CD4-positive, alpha-beta T cell (primary cell): ENCODE measurements at places on chromosomes 3 and 15.

DNA sequence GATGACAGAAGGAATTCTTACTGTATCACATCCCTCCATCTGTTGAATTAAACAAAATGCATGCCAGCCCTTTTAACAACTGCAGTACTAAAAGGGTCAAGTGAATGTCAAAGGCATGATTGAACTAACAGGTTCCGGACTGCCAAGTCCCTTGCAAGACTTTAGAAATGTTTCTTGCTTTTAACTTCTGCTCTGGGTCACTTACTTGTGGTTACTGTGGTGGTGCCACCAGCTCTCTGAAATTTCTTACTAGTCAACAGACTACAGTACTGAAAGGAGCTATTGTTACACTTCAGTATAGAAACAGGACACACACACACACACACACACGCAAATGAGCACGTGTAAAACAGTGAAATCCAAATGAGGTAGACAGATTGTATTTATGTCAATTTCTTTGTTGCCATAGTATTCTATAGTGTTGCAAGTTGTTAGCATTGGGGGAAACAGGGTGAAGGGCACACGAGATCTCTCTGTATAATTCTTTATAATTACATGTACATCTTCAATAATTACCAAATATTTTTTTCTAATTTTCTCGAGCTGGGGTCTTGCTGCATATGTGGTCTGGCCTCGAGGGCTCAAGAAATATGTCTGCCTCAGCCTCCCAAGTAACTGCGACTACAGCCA lies 79.9 kb upstream of the SLC25A26 start:
- DNase-seq = no peak

DNA sequence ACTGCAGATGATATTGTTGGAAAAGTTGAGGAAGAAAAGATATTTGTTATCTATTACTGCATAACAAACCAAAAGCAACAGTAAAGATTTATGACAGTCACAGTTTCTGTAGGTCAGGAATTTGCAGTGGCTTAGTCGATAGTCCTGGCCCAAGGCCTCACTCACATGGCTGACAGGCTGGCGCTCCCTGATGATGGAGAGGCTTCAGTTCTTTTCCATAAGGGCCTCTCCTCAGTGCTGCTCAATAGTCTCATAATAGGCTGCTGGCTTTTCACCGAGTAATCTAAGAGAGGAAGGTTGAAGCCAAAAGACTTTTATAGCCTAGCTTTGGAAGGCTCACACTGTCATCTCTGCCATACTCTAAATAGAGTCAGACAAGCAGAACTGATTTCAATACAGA lies 17.7 kb downstream of the IREB2 start:
- DNase-seq = no peak

DNA sequence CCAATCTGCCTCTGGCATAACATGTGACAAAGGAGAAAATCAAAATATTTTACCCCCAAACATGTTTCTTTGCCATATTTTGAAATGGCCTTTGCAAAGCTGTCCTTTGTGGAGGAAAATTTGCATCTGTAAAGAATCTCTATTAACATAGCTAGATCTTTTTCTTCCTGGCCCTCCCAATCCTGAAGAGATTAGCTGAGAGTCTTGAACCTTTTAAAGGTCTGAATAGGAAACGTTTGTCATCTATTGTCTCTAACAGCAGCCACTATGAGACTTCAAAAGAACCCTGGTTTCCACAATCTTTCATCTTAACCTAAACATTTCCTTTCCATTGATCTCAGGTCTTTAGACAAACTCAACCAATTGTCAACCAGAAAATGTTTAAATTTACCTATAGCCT lies 520.9 kb upstream of the TGFBR2 start:
- no peak for DNase-seq

- DNase-seq = peak; percentile 43
Observed at GRCh38 chr3:16824081-16824696, 60.6 kb upstream of the PLCL2 start.

- DNase-seq = no peak
Observed at GRCh38 chr3:117820658-117821299, 1111.2 kb downstream of the TUSC7 start.

GRCh38 chr3:173513123-173513522 lies 115.6 kb downstream of the NLGN1 start:
- no peak for DNase-seq

- DNase-seq = no peak
Observed at GRCh38 chr15:70240082-70240481, 142.4 kb upstream of the TLE3 start.

DNA sequence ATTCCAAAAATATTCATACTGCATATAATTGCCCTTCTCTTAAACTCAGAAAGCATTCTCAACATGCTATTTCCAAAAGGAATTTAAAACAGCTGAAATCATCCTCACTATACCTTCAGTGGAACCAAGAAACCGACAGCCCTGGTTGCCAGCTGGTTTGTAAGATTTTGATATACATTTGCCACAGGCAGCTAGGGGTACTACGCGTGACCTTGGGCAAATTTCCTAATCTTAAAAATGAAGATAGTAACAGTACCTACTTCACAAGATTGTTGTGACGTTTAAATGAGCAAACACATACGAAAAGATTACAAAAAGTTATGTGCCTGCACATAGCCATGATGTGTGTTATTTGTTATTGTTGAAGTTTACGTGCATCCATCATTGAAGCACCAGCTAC lies 7.3 kb downstream of the C3orf70 start:
- DNase-seq = no peak

DNA sequence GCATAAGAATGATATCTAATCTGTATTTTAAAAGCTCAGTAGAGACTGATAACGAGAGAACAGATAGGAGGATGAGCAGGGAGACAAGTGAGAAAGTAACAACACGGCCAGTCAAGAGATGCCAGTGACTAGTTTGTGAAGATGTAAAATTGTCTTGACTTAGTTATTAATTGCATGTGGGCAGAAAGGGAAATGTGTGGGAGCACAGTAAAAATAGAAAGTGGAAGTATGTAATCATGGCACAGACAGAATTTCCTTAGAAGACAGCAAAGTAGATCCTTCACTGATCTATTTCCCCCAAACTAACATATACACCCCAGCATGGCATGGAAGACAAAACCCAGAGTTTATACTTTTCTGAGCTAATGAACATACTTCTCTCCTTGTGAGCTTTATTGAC lies 344.5 kb downstream of the FGF12 start:
- DNase-seq = no peak

GRCh38 chr3:190155752-190156151 lies 35.1 kb upstream of the P3H2 start:
- DNase-seq = no peak

GRCh38 chr15:60982249-60982910 lies 246.7 kb downstream of the RORA start:
- no peak for DNase-seq

- no peak for DNase-seq
Observed at GRCh38 chr3:169822091-169822490, 9.4 kb upstream of the LRRC34 start.

DNA sequence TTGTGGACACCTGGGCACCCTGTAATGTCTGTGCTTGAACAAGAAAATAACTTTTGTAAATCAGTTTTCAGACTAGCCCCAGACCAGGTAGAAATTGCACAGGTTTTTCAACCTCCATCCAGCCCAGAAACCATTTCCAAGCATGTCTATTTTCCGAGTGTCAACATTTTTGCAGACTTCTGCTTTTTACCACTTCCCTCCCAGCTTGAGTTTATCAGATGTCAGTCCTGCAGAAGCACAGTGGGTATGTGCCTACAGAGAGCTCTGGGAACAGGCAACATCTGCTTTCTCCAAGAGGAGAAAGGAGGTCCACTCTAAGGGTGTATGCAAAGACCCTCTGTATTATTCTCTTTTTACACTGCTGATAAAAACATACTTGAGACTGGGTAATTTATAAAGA lies 83.9 kb downstream of the LRRK1 start:
- no peak for DNase-seq

- DNase-seq = no peak
Observed at GRCh38 chr3:177733233-177733632, 536.0 kb upstream of the TBL1XR1 start.

GRCh38 chr3:71846185-71846584 lies 61.2 kb upstream of the PROK2 start:
- DNase-seq = no peak

- peak; percentile 64 for DNase-seq
Observed at GRCh38 chr3:127547761-127548605, 42.5 kb downstream of the TPRA1 start.

GRCh38 chr3:146273721-146274407 lies 23.0 kb upstream of the PLSCR4 start:
- DNase-seq = no peak

DNA sequence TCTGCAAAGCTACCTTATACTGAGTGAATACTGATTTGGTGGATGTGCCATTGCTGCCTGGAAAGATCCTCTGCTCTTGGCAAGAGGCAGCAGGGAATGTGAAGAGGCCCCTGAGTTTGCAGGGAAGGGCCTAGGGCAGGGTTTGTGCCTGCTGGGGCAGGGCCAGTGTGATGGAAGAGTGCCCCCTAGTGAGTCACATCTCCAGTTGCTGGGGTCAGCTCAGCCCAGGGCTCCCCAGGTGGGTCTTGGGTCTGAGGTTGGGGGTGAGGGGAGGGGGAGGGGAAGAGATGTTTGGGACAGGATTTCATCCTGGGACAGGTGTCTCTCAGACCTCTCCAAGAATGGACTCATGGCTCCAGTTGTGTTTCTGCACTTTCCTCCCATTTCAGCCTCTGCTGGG lies 4.1 kb upstream of the AMOTL2 start:
- no peak for DNase-seq

- DNase-seq = no peak
Observed at GRCh38 chr15:66126031-66126441, 127.5 kb downstream of the MEGF11 start.

GRCh38 chr3:42936157-42936981 lies 30.4 kb downstream of the ZNF662 start:
- DNase-seq = no peak

- DNase-seq = no peak
Observed at GRCh38 chr3:48475188-48475587, 28.7 kb downstream of the ATRIP start.

- no peak for DNase-seq
Observed at GRCh38 chr3:187770224-187770623, 25.0 kb upstream of the BCL6 start.

DNA sequence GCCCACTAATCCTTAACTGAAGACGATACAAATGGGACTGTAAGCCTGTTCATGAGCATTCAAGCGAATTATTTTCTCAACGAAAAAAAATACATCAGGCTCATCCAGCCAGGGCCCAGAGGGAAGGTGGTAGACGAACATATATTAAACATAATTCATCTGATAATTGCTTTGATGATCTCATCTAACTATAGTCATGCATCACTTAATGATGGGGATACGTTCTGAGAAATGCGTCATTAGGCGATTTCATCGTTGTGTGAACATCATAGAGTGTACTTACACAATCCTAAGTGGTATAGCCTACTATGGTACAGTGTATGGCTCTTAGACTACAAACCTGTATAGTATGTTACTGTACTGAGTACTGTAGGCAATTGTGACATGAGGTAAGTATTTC lies 10.0 kb upstream of the SPINK8 start:
- no peak for DNase-seq

DNA sequence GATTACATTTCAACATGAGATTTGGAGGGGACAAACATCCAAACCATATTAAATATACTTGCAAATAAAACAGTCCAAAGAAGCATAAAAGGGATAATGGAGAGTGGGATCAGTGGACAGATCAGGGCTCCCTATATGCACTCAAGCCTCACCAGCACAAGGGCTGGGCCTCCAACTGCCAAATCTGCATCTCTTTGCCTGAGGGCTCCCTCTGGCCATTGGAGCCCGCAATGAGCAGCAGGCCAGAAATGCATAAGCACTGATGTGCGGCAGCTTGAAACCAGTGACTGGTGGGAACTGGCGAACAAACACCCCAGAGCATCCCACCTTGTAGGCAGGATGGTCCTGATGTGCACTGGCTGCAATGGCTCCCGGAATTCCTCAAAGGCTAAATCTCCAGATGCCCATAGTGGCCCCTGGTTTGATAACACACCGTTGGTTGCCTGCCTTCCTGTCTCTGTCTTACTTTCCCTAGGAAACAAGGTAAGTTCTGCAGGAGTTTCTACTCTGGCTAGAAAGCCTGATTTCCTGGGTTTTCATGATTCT lies 55.9 kb upstream of the POMGNT2 start:
- no peak for DNase-seq

- no peak for DNase-seq
Observed at GRCh38 chr15:72182673-72183072, 14.9 kb downstream of the GRAMD2A start.

GRCh38 chr3:113105093-113105449 lies 106.3 kb upstream of the BOC start:
- no peak for DNase-seq

GRCh38 chr15:56729561-56729960 lies 3.7 kb downstream of the ZNF280D start:
- no peak for DNase-seq

GRCh38 chr3:152083135-152083534 lies 185.6 kb upstream of the MBNL1 start:
- DNase-seq = no peak

DNA sequence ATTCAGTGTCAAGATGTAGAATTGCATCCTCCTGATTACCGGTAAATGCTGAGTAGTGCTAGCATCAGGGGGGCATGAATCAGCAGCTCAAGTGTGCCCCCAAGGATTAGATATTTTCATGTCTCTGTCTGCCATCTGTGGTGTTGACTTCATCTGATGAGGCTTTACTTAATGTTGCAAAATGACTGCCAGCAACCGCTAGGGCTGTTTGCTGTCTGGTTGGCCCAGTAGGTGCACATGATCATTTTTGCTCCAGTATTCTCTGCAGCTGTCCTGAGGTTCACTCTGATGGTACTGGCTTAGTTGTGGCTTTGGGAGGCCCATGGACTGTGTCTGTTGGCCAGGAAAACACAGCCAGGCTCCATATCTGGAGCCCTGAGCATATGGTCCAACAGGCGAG lies 316.4 kb downstream of the SOX2 start:
- no peak for DNase-seq

GRCh38 chr3:183122257-183122932 lies 23.1 kb upstream of the MCCC1 start:
- no peak for DNase-seq

DNA sequence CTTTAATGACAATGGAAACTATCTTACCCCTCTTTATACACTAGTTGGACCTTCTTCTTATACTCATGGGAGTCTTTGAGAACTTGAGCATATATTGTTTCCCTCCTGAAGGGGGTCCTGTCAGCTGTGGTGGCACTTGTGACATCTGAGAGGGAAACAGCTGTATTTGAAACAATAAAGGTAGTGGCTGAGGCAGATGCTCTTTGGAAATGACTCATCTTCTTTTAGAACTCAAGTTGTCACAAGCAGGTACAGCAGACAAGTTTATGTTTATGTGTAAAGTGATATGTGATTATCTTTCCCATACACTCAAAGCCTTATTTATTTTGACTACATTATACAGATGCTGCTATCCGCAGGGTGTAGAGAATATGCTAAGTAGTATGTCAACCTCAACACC lies 220.0 kb upstream of the GRM7 start:
- no peak for DNase-seq
